Hematopoietic multipotent progenitor cell treated with erythropoietin and hydrocortisone succinate and interleukin-3 and kit ligand, for 8 days (in vitro differentiated cells): ENCODE measurements at places on chromosomes 3 and 15.

DNA sequence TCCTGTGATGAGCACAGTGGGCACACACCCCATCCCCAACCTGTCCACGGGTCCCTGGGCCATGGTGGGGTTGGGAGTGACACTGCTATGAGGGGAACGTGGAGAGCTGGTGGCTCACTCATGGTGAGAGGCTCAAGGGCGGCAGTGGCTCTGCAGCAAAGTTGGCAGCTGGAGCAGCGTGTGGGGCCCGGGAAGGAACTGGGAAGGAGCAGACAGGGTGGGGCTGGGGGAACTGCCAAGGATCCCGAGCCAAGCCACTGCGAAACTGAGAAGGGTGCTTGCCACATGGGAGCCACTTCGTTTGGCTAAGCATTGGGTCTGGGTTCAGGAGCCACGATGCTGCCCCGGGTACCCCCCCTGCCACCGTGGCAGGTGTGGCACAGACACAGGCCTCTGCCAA is 80.1 kb downstream of the SNRK start:
- DNase-seq, result no peak

DNA sequence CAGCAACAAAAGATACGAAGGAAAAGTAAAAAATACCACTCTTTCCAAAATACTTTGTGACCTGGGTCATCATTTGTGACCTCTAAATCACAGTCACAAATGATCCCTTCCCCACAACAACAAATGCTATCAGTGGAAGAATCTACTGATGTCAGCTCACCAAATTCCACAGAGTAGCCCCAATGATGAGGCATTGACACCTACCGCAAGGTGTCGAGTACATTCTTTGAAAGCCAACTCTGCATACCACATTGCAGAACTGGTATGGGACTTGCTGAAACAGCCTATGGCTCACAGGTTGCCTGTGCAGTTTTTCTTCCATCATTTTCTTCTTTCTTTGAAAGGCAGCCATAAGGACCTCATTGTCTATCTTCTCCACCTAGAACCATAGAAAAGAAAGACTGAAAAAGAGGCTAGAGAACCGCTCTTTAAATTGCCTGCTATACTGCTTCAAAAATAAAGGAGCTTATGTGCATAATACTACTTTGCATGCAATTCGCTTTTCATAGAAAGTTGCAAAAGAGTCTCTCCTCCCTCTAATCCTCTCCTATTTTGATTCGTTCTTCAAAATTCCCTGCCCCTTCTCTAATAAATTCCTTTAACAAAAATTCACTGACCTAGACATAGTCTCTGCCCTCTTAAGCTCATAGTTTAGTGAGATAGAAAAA is 21.4 kb upstream of the KPNA1 start:
- DNase-seq, result no peak

GRCh38 chr3:59117396-59117795 is 67.6 kb upstream of the CFAP20DC start:
- no peak for DNase-seq

DNA sequence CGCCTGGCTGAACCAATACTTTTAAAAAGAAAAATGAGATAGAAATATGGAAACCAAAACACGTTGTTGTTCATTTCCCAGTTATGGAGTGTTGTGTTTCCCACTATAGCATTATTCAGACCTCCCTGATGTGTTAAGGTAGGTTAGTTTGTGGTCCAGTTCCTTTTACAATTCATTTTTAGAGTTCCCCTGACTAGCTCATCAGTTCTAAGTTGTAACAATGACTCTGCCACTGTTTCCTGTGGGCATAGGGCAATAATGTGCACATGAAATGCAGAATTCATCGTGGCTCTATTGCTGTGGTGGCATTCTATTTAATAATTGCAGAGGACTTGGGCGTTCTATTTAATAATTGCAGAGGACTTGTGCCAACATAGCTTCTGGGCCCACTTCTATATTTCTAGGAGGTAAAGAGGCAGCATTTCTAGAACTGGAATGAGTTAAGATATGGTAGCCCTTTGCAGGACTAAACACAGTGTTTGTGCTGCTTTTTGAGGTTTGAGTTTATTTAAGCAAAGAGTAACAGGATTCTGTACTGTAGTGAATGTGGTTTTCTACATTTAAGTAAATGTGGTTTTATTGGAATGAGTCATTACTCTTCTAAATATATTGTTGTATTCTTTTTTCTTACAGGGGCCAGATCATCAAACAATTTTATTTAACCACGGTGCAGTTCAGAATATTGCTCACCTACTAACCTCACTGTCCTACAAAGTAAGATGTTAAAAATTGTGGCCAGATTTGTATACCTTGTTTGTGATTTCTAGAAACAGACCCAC is 47.5 kb downstream of the ARMC8 start:
- DNase-seq, result no peak

DNA sequence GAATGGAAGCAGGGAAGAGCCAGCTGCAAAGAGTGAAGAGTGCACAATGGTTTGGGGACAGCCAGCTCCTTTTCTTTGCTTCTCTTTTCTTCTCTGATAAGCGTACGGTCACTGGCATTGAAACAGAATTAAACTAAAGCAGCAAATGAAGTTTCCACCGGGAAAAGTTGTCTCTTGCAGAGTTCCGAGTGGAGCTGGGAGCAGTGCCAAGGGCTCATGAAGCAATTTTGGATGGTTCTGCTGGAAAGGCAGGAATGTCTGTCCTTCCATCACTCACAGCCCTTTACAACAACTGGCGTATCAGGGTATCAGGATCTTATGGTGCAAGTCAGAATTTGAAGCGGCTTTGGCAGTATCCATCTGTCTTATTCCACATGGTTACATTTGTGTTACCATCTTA is 1042.9 kb downstream of the NTRK3 start:
- no peak for DNase-seq

DNA sequence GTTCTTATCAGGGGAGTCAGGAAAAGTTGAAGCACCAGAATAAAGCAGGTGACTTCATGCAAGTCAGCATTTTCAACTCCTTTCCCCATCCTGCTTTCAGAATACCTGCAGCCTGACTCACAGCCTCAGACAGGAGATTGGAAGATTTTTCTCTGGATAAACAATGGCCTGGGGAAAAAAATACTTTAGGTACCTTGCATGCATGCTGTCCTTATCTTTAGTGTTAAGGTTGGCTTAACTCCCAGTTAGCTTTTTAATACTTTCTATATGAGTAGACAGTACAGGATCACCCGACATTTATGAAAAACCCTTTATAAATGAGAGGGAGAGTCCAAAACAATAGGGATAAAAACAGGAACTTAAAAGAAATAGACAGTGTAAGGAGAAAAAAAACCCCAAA is 53.6 kb downstream of the PAK2 start:
- no peak for DNase-seq

DNA sequence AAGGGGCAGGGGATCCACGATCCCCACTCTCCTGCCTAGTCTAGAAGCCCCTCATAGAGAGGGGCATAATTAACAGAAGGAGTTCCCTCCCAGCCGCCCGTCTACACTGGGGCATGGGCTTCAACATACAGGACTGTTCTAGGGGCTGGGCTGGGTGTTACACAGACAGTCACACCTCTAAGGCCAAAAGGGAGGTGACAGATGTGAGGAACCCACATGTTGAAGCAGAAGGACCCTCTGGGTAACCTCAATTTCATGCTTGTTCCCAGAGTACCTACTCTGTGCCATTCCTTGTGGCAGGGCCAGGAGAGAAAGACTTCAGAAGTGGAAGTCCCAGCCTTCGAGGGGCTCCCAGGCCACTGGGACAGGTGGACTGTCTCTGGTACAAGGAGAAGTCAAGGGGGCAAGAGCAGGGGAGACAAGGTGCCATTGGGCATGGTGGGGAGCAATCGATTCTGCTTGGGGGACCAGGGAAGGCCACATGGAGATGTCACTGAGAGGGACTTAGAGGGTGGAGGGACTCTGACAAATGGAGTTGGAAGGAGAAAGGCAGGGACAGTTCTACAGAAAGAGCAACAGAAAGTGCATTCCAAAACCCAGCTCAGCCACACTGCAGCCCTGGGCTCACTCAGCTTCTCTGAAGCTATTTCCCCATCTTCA is 71.3 kb downstream of the CPN2 start:
- DNase-seq, result no peak

- no peak for DNase-seq
These were observed 25.7 kb upstream of the RAD18 start for GRCh38 chr3:8988791-8989558.

DNA sequence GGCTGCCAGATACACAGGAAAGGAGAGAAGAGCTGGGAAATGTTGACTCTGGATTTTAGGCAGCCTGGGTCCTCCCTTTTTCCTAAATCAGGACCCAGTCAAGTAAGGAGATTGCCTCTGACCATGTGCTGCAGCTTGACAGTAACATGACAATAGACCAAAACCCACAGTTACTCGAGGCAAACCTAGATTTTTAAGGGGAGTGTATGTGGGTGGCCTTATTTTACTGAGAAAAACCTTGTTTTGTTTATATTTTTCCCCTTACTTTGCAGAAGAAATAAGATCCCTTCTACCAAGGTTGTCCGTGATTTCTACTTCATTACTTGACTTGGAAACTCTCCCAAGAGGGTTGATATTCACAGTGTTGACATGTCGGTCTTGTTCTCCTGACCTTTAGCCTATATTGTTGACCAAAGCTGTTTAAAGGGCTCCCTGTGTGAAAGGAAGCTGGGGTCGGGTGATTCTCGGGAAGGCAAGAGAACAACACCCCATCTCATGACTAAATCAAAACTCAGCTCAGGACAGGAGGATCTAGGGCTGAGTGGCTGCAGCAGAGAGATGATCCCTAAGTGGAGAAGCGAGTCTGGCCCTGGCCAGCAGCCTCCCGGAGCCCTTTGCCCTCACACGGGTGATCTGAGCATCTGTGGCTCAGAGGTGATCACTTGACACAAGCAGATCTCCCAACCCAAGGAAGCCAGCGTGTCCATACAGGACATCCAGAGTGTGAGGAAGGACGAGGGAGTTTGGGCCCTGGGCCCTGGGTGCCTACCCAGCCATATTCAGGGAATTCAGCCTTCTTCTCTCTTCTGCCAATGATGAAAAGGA is 31.0 kb upstream of the SLCO2A1 start:
- no peak for DNase-seq

GRCh38 chr3:136070334-136070733 is 104.8 kb downstream of the PPP2R3A start:
- no peak for DNase-seq
